ENCODE measurements at places on chromosomes 6 and 20.

DNA sequence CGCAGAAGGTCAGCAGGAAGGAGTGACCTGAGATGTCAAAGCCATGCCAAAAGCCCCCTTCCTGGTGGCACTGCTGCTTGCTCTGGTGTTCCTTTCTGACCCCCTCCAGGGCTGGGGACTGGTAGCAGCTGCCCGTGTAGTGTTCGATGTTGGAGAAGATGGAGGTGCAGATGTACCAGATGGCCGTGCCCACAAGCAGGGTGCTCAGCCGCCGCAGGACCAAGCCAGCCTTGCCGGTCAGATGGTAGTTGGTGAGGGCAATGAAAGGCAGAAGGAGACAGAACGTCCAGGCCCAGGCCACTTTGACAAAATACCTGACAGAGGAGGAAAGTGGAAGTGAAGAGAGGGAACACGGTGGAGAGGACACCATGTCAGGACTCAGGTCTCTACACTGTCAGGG is 4.1 kb downstream of the FITM2 start:
- DNase-seq = no peak

GRCh38 chr6:144341831-144342527 is 56.8 kb downstream of the UTRN start:
- DNase-seq = no peak

DNA sequence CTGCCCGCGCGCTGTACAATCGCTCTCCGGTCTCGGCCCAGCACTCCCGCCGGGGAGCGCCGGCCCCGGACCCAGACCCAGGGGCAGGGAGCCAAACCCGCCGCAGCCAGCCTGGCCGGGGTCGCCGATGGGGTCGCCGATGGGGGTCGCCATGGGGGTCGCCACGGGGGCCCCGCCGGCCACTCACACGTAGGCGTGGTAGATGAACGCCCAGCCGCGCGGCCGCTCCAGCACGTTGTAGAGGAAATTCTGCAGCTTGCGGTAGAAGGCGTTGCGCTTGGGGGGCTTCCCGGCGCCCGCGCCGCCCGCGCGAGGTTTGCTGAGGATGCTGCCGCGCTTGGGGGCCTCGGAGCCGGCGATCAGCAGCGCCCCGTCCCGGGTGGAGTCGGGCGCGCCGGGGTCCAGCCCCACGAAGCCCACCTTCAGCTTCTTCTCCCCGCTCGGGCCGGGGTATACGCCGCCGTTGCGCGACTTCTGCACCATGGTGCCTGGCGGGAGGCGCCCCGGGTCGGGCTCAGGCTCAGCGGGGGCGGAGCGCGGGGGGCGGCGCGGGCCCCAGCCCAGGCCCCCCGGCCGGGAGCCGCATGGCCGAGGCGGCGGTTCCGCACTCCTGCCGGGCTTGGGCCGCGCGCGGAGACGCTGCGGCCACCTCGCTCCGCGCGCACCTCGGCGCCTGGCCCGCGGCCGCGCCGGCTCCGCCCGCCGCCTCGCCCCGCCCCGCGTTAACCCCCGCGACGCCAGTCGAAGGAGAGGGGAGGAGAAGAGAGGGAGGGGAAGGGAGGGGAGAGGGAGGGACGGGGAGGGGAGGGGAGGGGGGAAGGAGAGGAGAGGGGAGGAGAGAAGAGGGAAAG is at the start of gene KCNQ2:
Gene KCNQ2 (minus strand): TSS at position 675 of the 851 bp plus-strand sequence. CDS start 192 bp downstream, at position 483.
- DNase-seq = no peak

- no peak for DNase-seq
These were observed 27.8 kb upstream of the HECA start for GRCh38 chr6:139107051-139107450.

DNA sequence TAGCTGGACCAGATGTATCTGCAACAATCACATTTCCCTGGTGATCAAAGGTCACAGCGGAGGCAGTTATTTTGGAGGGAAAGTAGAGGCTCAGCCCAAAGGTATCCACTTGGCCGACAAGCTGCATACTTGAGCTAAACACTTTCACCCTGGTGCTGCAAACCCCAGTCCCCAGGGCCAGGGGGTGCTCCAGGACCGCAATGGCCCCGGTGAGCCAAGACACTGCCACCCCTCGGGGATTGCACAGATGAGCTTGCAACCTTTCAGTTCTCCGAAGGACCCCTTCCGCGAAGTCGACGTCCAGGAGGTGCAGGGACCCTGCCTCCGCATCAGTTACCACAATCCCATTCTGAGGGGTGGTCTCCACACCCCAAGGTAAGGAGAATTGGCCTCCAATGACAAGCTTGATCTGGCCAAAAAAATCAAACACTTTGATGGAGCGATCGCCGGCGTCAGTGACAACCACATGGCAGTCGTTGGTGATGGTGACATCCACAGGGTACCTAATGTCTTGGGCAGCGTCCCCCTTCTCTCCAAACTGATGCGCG is 823 bp downstream of the NHLRC1 start:
- no peak for DNase-seq

DNA sequence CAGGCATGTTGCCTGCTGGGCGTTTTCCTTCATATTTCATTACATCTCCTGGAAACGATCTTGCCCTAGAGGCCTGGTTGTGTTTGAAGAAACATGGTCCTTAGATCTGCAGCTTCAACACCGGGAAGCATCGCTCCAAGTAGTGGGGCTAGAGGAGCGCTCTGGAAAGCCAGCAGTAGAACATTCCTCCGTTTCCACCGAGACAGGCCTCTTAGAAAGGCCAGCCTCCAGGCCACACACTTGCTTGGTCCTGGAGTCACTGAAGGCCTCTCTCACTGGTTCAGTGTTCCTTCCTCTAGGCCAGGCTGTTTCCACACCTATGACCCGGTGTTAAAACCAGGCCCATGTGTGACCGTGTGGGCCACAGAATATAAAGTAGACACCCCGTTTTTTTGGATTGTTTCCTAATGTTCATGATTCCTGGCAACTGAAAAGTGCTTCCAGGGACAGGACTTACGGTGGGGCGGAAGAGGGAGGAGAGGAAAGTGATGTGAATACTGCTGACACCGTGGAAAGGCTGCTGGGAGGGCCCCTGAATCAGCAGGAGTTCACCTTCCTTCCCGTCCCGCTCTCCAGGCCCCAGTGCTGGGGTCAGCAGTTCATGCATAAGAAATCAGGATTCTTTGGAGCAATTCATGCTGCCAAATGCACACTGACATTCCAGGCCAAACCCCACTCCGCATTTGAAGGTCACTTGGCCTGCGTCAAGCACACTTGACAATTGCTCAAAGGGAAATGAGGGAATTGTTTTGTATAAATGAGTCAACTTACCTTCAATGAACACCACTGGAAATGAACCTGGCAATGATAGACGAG is 83.8 kb downstream of the IYD start:
- peak; percentile 69 for DNase-seq

DNA sequence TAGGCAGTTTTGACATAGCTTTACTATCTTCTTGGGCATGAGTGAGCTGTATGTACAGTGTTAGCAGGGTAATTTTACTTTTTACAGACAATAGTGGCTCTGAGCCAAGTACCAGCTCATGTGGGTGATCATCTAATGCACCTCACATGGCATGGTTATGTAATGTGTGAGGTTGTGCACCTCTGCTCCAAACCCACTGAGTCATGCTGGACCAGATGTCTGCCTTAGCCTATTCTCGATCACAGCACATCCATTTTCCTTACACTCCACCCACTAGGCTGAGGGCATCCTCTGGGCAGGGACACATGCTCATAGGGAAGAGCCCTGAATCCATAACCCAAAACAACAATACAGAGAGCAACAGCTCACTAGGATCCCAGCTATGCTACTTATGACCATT is 71.6 kb upstream of the FBXL4 start:
- no peak for DNase-seq

- no peak for DNase-seq
These were observed 27.1 kb downstream of the ID4 start for GRCh38 chr6:19864285-19864684.

Measured in DMS79 (cell line).